ENCODE measurements at places on chromosomes 3 and 15.
A peak's percentile ranks its signal among the peaks of the same experiment; 100 is the strongest.

- no peak for DNase-seq
These were observed 186.3 kb downstream of the SATB1 start for GRCh38 chr3:18238746-18239331.

- no peak for DNase-seq
These were observed 16.0 kb upstream of the NR2F2 start for GRCh38 chr15:96314518-96314917.

GRCh38 chr3:115903843-115904242 lies 280.5 kb downstream of the GAP43 start:
- no peak for DNase-seq

GRCh38 chr3:172591876-172592771 lies 68.9 kb upstream of the TNFSF10 start:
- peak; percentile 80 for DNase-seq
